NCI-H1417 treated with DMSO at 0.1 percent for 48 hours (cell line): ENCODE measurements at places on chromosomes 7 and 10.

DNA sequence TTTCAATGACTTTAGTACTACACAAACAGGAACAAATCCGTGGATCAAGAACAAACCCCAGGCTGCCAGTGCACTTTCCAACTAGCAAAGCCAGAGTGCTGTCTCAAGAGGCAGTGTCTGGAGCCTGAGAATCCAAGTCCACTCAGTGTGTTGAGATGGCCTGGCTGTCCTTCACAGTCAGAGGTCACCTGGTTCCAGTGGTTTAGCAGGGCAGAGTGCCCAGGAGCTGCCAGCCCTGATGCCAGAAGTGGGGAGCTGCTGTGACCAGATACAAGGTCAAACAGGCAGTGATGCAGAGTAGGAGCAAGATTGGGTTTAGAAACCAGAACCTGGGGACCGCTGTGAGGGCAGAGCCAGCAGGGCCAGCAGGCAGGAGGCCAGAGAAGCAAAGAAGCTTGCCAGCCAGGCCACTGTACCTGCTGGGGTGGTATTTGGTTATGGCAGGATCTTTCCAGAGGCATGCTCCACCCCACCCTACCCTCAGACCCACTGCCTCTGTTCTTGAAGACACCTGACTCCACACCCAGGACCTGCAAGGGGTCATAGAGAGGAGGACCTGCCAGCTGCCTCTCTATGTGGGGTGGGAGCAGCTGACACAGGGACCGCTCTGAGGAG is 35.6 kb upstream of the C10orf90 start:
- DNase-seq = no peak

GRCh38 chr7:132685277-132685676 is 109.0 kb upstream of the PLXNA4 start:
- DNase-seq = no peak

DNA sequence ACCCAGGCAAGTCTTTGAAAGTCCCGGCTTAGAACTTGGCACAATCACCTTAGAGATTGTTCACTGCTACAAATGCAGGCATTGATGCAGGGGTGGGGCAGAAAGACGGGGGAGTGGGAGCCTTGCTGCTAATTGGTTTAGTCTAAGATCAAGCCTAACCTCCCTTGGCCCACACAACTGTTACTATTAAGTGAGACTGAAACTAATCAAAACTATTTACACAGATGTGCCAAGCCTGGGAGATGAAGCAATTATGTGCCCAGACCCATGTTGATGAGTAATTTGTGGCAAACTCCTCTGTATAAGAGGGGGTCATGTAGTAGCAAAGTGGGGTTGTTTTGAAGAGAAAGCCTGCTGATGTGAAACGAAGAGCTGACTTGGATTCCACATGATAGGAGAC is 178.2 kb upstream of the ITGB1 start:
- DNase-seq = no peak

- DNase-seq = no peak
These were observed 66.1 kb upstream of the PIP4K2A start for GRCh38 chr10:22780474-22780885.

GRCh38 chr10:125247576-125247975 is 87.2 kb upstream of the CTBP2 start:
- no peak for DNase-seq

GRCh38 chr7:124251636-124252035 is 218.8 kb upstream of the TMEM229A start:
- DNase-seq = no peak

DNA sequence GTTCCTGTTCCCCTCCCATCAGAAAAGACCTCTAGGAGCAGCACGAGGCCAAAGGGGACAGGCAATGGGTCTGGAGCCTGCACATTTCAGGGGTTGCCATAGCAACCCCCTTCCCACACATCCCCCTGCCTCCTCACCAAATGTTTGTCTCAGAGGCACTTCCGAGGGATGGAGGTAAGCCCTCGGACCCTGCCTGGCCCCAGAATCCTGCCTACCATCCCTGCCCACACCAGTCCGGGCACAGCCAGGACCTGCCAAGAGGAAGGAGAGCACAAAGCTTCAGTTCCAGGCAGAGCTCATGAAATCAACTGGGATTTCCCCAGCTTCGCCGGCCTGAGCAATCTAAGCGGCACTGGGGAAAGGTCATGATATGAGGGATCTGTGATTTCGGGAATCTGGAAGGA is 175.0 kb upstream of the PLXNA4 start:
- no peak for DNase-seq

DNA sequence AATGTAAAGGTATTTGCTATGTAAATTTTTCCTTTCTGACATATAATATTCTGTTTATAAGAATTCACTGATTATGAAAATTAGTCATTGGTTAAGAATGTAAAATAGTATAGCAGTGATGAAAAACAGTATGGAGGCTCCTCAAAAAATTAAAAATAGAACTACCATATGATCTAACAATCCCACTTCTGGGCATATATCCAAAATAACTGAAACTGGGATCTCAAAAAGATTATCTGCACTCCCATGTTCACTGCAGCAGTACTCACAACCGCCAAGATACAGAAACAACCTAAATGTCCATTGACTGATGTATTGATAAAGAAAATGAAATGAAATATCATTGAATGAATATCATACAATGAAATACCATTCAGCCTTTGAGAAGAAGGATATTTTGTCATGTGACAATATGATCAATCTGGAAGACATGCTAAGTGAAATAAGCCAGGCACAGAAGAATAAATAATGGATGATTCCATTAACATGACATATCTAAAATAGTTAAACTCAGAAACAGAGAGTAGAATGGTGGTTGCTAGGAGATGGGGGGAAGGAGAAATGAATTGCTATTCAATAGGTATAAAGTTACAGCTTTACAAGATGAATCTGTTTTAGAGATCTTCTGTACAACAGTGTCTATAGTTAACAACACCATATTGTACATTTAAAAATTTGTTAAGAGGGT is 14.0 kb downstream of the C10orf88 start:
- DNase-seq = no peak

GRCh38 chr10:71399946-71400345 is 3.2 kb downstream of the CDH23 start:
- no peak for DNase-seq

DNA sequence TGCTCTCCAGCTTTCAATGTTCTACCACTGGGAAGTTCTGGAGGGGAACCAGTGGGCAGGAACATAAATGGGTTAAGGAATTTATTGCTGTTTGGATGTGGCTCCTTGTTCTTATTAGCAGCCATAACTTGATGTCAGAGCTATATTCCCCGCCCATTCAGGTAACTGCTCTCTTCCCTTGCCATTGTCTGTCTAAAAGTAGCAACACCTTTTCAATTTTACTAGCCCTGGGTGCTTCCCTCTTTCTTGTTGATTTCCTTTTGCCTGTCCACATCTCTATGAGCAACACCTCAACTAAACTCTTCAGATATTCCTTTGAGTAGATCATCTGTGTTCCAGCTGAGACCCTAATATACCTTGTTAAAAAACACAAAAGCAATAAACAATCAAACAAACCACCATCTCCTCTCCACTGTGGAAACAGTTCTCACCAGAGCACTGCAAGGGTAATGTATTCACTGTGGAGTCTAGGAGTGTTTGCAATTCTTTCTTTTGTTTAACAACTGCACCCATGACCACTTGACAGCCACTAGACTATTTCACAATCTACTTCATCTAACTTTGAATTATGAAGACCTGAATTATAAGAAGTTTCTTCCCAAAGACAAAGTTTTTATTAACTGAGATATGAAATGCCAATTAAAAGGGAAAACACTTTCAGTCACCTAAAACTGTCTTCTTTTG is 436.7 kb downstream of the IPMK start:
- DNase-seq = no peak

- no peak for DNase-seq
These were observed 17.2 kb upstream of the FAM170B start for GRCh38 chr10:49151025-49151445.

DNA sequence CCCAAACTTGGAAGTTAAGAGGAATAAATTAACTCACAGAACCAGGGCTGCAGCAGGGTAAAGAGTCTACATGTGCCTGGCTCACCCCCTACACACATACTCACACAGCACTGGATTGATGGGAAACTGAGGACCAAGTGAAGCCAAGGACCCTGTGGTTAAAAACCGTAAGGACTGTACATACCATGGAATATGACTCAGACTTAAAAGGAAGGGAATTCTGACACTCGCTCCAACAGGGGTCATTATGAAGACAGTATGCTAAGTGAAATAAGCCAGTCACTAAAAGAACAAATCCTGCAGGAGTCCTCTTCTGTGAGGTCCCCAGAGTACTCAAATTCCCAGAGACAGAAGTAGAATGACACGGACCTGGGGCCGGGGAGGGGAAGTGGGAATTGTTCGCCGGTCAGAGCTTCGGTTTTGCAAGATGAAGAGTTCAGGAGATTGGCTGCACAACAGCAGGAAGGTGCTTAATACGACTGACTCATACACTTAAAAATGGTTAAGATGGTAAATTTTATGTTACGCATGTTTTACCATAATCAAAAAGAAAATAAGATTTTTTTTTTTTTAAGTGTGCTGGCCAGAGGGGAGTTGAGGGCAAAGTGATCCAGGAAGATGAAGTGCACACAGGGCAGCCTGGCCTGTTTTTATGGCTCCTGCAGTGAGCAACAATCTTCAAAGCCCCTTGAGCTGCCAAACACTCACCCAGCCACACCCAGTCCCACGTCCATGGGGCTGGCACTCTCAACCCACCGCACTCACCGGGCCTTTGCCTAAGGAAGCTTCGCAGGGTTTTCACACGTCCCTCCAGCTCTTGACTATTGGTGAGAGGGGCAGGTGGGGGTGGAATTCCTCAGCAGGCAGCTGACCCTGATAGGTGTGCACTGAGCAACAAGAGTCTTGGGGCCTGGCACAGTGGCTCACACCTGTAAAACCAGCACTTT is 26.4 kb downstream of the DRGX start:
- DNase-seq = no peak

GRCh38 chr7:27921081-27921836 is 181.3 kb downstream of the TAX1BP1 start:
- peak; percentile 88 for DNase-seq

GRCh38 chr10:120975072-120975867 is 124.1 kb downstream of the WDR11 start:
- DNase-seq = no peak

DNA sequence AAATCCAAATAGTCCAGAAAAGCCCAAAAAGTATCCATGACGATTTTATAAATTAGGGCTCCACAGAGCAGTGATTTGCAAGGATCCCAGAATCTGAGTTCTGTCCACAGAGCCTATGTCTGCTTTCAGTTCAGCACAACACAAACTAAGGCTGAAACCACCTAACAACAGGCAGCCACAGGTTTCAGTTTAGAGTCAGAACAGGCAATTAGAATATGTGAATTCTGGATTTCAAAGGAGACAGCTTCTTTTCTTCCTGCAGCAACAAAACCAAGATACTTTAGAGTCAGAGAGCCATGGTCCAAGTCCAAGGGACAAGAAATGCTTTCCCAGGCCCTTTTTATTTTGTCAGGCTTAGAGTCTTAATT is 23.6 kb downstream of the IFIT3 start:
- no peak for DNase-seq

GRCh38 chr10:122236690-122237306 is 34.3 kb upstream of the BTBD16 start:
- DNase-seq = no peak
